ENCODE measurements at places on chromosomes 1 and 21.

DNA sequence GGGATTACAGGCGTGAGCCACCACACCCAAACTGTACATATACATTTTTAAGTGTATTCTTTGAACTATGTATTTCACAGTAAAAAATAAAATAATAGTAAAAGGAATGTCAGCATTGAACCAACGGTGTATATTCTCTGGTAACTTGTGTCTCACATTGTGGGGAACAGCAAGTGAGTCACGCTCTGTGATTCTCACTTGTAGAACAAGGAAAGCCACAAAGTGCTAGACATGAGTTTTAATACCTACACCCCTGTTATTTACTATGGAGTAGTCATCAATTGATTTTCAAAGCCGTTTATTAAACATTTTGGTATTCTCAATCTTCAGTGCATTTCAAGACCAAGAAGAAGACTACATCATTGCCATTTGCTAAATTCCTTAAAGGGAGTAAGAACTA, 197.2 kb downstream of the GPATCH2 start:
- no peak for DNase-seq

DNA sequence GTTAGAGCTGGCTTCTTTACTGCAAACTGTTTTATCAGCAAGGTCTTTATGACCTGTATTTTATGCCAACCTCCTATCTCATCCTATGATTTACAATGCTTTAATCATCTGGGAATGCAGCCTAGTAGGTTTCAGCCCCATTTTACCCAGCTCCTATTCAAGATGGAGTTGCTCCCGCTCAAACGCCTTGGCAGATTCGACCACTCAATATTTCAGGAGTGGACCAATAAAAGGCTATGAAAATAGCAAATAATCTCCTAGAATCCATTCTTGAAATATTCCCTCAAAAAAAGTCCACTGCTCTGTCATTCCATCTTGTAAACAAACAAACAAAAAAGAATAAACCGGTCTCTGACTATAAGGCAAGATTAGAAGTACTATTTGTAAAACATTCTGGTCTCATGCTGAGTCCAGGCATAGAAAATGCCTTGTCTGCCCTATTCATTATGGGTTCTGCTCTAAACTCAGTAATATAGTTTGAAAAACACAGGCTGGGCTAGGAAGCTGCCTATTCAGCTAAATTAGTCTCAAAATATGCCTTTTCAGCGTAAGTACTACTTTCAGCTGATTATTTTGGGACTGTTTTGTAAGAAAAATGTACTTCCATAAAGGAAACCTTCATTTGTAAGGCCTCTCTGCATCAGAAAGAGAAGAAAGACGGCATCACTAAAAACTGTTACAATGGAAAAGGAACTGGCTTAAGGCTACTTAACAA, 53.0 kb downstream of the TBX19 start:
- DNase-seq = no peak

DNA sequence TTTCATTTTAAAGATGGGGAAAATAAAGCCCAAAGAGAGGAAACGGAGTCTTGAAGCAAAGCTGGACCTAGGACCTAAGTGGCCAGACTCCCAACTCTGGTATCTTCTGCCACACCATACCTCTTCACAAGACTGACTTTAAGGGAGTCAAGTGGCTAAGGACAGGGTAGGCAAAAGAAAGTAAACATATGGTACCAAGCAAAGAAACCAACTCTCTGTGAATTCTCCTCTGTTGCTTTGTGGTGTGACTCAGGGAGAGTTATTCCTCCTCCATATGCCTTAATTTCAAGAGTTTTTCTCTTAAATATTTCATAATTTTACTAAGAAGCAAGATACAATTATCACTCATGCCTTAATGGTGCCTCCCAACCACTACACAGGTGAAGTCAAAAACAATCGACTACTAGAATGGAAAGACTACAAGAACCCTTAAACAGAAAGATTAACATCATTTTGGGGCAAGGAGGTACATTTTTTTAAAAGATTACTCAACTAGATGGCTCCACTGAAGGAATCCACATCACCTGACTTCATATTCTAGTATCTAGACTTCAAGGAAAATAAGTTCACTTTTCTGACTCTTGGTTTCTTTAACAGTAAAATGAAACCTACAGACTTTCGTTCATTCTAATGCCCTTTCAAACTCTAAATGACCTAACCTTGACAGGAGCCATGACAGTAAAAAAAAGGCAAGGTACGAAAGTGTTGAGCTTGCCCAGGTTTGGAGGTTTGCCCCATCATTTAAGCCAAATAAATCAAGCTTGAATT, 44.2 kb downstream of the LUZP1 start:
- no peak for DNase-seq

- no peak for DNase-seq
These were observed 45.2 kb downstream of the EPRS1 start for GRCh38 chr1:220001095-220001501.

GRCh38 chr1:72137656-72138055, 144.7 kb downstream of the NEGR1 start:
- DNase-seq = no peak

DNA sequence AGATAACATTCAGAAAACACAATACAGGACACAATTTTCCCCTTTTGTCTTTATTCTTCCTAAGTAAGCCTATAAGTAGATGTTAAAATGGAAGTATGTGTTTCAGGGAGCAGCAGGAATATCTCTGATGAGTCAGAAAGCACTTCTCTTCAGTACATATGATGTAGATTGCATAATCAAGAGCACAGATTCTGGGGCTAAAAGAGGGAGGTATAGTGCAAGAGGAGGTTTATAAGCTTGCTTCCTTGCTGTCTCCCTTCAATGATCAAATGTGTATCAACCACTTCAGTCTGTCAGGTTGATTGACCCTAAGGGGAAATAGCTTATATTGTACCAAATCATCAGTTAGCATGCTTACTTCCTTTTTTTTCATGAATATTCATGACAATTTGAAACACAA, 822.8 kb downstream of the BRINP3 start:
- DNase-seq = no peak

- DNase-seq = no peak
These were observed 19.0 kb upstream of the PIGV start for GRCh38 chr1:26768755-26769154.

GRCh38 chr1:226737819-226738420, 1.2 kb downstream of the ITPKB start:
- DNase-seq = no peak

DNA sequence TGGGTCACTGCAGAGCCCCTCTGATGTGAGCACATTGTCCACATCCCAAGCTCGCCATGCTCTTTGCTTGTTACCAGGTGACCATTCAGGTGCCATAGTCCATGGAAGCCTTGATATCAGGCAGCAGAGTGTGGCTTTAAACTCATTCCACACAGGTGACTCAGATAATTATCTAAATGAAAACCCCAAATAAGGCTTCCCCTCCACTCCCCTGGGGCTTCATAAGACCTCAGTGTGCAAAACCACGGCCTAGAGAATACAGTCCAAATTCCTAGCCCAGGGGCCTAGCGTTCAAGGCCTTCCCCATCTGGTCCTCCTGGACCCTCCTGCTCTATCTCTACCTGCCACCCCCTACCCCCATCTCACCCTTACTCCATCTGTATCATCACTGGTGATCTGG, 97.1 kb downstream of the ARHGEF10L start:
- DNase-seq = no peak

DNA sequence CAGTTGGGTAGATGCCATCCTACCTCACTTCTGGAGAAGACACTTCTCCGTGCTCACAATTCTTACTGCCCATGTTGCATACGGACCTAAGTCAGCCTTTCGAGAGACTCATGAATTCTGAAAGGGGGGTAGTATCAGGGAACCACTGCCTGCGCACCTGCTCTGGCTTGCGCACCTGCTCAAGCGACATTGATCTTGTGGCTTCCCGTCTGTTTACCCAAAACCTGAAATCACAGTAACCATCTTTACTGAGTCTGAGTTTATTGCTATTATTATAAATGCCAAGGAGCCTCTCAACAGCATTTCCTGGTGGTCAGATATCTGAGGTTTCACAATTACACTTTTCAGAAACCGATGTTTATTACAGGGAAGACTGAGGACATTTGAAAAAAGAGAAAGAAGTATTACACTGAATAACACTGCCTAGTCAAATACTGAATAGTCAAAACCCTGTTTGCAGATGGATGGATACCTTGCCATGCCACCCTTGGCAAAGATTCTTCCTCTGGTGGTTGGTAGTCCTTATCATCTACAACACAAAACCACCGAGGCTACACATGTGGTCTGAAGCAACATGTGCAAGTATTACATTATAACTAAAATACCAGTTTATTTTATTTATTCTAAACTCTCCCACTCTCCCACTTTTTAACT, 208.7 kb downstream of the SIPA1L2 start:
- DNase-seq = no peak

- DNase-seq = no peak
These were observed 40.5 kb downstream of the C1orf87 start for GRCh38 chr1:60033066-60033465.

- DNase-seq = no peak
These were observed 42.9 kb upstream of the PLA2G2C start for GRCh38 chr1:20229171-20229570.

DNA sequence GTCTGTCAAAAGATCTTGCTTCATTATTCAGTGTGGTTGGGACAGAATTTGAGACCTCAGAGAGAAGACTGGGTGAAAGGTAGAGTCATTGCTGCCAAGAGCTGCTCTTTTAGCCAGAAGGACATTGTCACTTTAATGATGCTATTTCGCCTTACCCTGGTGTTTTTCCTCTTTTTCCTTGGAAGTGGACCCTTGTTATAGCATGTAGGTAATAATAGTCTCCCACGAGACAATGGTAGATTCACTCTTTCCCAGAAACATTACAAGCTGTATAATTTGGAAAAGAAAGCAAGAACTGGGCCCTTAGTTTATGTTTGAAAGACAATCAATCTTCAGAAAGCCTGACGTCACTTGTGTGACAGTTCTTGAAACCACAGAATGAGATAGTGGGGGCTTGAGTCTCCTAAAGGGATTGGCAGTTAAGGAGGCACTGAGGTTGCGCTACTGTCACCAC, 3.8 kb downstream of the SERTAD4 start:
- DNase-seq = no peak

GRCh38 chr1:4019147-4019521, 119.1 kb upstream of the C1orf174 start:
- no peak for DNase-seq

DNA sequence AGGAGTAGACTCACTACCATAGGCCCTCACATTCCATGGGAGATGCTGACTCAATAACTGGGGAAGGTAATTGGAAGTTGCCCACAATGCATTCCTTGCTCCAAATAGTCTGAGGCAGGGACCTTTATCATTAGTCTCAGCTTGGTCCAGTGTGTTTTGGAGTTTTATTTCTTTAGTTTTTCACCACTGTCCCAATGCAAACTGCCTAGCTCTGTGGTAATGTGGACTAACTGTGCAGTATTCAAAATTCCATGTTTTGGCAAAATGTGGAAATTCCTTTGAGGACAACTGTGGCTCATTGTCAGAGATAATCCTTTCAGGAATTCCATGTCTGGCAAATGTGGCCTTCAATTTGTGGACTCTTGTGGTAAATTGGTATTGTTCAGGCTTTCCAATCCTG, 78.1 kb upstream of the PAPPA2 start:
- no peak for DNase-seq

- no peak for DNase-seq
These were observed 68.3 kb downstream of the CHIA start for GRCh38 chr1:111358964-111359363.

GRCh38 chr21:15259824-15260223, 195.0 kb upstream of the NRIP1 start:
- DNase-seq = no peak

DNA sequence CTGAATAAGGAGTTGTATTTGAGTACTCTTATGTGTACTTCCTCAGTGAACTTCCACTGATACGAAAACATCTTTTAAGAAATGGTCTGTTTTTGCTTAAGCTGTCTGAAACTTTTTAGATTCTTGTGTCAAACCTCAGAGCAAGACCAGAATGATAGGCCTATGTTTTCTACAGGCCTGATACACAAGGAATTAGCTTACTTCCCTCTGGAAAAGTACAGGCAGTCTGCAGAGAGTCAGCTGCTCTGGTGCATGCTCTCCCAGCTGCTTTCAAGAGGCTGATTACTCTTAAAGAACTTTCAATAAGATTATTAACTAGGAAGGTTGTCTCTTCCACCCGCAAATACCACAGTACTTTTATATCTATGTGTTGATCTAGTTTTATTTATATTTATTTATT, 9.5 kb downstream of the SNX27 start:
- DNase-seq = no peak

DNA sequence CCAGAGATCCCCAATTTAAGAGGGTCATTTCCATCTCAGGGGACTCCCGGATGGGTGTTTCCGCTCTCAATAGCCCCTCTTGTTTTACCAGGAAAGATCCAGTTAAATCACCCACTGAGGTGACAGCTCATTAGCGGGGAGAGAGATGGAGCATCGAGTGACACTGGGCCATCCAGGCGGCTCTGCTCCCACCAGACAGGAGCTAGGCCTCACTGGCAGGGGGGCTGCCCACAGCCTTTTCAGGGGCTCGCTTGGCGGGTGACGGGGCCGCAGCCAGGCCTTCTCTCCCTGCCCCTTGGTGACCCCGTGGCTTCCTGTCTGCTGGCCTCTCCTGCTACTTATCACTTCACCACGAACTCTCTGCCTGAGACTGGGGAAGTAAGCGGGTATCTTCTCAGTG, 26.7 kb upstream of the SPSB1 start:
- DNase-seq = no peak

DNA sequence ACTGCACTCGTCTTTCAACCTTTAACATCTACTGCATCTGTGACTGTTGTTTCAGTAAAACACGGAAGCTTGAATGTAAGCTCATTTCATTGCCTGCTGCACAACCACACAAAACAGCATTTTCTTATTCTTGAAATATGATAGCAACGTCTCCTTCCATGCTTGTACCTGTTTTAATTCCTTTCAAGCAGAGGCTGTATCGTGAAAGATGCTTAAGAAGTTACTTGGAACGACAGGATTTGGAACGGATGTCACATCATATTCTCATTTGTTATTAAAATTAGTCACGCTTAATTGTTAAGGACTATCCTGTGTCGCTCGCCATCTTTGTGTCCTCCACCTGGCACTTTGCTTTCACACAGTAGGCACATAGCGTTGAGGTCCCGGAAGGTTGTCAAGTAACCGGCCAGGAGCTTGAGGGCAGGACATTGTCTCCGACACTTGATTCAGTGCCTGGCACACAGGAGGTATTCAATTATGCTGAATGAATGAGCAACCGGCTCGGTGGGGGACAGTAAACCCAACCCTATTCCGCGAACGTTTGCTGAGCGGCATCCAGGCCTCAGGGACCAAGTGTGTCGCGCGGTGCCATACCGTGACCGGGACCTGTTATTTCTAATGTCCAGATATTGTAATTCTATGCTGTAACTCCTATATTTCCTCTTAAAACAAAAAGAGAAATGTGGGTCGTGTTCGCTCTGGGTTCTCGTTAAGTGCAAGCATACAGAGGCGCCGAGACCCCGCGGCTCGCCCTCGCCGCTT, 499 bp upstream of the SH3GLB1 start:
- DNase-seq = no peak

All from cortex of kidney (tissue), 1 donor.